Activated B cell treated with CpG ODN at 0.5 μM for 24 hours (primary cell): ENCODE measurements at places on chromosomes 6 and 20. TPM values are rescaled to one million over a fixed set of nuclear protein-coding genes. Genes with fewer than 3 reads are reported as not detected.

DNA sequence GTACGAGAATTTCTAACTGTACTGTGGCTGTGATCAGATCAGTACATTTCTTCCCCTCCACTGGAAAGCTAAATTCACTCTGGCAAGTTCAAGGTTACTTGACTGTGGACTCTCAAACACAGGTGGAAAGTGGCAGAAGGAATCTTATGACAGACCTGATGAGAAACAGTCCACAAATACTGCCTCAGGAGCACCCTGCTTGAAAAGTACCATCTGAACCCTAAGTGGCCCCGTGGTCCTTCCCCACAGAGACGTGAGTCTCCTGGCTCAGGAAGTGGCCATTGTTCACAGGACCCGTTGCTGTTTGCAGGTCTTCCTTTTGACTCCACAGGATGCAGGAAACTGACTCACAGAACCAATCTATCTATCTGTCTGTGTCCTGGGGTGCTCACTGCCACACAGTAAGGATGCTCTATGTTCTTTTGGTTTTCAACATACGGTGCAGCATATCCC, 47.5 kb upstream of the NHSL1 start:
- no peak for DNase-seq

- DNase-seq: no peak
Measured at GRCh38 chr6:125169058-125169457, 15.5 kb downstream of the TPD52L1 start.

DNA sequence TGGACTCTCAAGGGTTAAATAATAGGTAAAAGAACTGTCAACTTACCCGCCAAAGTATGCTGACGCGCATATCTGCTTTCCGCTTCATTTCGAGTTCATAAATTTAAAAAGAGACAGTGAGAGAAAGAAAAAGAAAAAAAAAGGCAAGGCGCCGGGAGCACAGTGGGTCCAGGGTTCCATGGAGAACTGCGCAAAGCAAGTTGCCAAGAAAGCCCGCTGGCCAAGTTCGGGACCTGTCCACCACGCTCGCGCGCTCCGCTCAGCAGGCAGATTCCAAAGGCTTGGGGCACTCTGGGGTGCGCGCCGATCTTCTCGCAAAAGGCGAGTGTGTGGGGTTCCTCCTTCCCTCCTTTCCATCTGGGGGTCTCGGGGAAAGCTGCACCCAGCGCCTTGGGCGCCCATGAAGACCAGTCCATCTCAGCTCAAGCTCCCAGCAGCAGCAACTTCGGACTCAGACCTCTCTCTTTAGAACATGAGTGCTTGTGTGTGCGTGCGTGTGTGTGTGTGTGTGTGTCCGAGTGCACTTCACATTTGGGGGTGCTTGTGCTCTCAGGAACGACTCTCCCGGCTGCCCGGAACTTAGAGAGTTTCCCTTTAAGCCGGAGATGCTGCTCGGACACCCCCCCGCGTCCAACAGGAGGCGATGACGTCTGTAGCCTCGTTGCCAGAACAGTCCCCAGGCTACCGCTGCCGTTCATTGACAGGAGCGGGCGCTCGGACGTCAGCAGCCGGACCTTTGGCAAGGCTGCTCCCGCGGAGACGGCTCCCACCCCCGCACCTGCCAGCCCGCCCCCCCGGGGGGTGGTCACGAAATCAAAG, 180.0 kb downstream of the TBXT start:
- no peak for DNase-seq

DNA sequence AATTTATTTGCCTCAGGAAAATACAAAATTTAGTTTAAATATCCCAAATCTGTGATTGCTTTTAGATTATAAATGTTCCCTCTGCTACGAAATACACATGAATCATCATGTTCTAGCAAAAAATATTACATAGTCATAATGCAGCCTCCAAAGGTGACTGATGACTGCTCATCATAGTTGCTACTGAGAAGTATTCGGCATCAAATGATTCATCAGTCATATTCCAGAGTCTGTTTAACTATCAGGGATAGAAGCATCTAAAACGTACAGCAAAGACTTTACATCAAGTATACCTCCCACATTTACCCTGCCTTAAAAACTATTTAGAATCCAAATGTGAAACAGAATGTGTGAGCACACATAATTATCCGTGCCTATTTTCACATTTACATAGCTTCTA, 626.0 kb downstream of the CDH26 start:
- no peak for DNase-seq

- DNase-seq: no peak
Measured at GRCh38 chr6:136067731-136068341, 182.3 kb downstream of the MTFR2 start.

DNA sequence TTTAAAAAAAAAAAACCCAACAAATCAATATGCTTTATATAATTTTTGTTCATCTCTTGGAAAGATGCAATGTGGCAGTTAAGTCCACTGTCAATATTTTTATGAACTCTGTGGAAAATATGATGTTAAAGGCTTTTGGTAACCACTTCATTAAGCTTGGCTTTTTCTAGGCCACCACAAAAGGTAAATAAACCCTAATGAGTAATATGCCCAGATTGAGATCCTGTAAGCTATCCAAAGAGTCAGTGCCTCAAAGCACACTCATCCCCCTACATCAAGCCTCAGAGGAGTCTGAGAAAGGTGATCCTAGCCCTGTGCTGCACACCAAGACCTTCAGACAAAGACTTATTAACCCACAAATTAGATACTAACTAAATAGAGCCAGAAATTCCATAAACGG, 121.1 kb downstream of the CDC5L start:
- DNase-seq: no peak

DNA sequence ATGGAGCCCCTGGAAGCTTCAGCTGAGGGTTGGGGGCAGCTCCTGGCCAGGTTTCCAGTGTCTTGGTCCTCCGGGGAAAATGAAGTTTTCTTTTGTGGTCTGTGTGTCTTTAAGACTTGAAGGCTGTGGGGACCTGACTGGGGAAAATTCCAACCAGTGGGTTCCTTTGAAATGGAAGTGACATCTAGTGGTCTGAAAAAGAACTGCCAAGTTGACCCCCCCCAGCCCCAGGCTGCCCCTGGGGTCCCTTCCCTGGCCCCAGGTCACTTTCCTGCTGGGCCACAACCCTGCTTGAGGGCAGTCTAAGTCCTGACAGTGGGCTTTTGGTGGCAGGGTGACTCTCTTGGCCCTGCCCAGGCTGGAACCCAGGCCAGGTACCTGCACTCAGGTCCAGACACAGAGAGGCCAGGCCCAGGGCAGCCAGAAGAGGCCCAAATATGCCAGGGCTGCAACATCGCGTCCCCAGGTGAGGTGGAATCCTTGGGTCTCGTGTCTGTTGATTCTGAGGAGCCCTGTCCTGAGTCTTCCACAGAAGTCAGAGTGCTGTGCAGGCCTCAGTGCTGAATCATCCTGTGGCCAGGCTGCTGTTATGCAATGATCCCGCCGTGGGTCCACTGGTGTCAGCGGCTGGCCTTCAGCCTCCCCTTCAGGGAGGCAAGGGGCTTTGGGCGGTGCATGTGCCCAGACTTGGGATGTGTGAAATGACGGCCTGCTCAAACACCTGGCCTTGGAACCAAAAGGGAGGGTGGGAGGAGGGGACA, 68.4 kb downstream of the VEGFA start:
- DNase-seq: no peak

GRCh38 chr20:51562027-51562331, 19.5 kb upstream of the NFATC2 start:
- no peak for DNase-seq

DNA sequence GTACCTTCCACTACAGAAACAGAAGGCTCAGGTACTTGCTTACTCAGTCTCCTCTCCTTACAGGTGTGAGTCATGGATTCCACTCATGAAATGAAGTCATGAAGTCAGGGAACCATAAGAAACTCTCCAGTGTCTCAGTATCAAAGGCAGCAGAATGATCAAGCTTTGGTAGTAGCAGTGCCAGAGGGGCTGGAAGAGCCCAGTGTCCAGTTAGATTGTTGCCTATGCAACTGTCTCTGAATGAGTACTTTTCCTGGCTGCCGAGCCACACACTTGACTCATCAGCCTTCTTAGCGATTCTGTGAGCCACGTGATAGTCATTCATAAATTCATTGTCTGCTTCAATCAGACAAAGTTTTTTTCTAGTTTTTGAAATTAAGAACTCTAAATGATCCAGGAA, 52.2 kb upstream of the DTNBP1 start:
- DNase-seq: no peak

DNA sequence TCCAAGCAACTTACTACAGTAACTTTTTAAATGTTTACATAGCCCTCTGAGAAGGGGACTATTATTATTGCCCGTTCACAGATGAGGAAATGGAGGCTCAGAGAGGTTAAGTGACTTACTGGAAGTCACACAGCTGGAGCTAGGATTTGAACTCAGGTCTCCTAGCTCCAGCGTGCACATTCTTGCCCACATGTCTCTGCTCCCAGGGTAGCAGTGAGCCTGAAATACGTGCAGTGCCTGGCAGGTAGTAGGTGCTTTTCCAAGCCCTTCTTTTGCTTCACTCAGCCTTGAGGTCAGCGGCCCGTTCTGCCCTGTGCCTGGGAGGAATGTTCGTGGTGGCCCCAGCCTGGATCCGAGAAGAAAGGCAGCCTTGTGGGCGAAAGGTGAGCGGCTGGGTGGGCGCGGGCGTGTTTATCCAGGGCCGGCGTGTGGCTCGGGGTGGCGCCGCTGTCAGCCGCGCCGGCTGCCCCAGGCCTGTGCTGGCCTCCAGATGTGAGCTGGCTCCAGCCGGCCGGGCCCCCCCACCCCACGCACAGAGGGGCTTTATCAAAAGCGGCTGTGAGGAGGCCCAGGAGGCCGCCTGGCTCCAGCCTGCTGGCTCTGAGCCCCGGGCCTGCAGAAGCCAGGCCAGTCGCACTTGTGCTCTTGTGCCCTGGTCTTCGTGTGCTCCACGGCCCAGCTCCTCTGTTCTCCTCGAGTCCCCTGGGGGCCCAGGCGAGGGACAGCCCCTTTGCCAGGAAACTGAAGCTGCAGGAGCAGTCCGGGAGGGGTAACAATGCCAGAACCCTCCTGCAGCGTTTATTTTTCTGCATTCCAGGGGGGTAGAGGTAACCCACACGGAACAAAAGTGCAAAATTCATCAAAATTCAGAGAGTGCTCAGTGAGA, 58.1 kb downstream of the UBE2V1 start:
- no peak for DNase-seq

GRCh38 chr6:72461144-72461543, 160.7 kb upstream of the KCNQ5 start:
- no peak for DNase-seq

DNA sequence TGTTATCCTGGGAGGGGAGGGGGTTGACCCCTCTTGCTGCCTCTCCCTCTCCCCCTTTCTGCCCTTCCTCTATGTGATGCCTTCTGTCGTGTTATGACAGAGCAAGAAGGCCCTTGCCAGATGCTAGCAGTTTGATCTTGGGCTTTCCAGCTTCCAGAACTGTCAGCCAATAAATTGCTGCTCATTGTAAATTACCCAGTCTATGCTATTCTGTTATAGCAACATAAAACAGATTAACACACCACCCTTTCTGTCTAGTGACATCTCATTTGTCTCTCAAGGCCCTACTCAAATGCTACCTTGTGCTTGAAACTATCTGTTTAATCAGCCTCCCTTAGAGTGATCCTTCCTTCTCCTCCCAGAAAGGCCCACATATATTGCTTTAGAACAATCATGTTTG, 16.4 kb upstream of the MAP3K4 start:
- no peak for DNase-seq

DNA sequence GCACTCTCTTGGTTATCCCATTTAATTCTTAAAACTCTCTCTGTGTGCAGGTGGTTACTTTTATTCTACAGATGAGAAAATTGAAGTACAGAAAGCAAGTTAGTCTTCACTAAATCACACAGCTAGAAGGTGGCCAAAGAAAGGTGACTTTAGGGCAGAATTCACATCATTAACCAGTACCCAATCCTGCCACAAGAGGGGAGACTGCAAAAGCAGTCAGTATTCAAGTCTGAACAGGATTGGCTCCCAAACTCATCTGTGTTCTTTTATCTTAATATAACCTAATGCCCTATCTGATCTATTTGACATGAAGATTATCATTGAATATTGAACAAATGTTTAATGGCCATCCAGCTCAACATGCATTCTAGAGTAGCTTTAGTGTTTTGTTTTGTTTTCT, 225.3 kb upstream of the FAM83B start:
- no peak for DNase-seq

DNA sequence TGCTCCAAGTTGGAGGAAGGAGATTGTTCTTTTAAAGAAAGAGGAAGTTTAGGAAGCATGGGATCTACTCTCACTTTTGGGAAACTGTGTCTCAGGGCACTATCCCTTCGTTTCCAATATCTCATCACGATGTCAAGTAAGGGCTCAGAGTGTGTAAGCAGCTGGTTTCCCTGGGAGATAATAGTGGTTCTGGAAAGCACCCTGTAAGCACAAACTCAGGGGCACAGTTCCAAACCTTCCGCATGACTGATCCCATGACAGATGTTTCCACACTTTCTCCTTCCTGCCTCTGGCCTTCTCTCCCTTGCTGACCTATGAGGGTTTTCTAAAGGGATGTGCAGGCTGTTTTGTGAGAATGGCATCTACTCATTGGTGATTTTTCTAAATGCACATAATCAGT, 33.9 kb downstream of the ADTRP start:
- DNase-seq: no peak

GRCh38 chr6:116562614-116563013, 8.7 kb upstream of the RWDD1 start:
- DNase-seq: no peak

DNA sequence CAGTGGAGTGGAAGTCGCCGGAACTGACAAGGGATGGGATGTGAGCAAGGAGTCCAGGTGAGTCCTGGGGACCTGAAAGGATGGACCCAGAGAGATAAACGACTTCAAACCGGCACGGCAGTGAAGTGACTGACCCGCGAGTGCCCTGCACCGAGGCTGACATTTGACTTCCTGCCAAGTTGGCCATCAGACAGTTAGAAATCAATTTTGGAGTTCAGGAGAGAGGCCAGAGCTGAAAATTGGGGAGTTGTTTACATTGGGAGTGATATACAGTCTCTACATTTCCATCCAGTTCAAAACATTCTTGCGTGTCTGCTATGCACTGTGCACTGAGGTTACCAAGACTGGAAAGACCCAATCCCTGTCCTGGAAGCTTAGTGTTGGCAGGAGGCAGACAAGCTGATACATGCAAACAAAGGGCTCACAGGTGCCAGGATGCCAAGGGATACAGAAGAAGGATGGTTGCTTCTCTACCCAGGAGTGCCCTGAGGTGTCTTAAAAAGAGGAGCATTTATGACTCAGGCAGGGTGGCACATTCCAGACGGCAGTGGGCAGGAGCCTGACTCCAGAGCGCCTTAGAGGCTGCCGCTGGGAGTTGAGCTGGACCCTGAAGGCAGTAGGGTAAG, 186.6 kb downstream of the MTHFD1L start:
- no peak for DNase-seq

GRCh38 chr6:139282684-139283083, 9.1 kb downstream of the TXLNB start:
- no peak for DNase-seq

The DLL1 gene
- total RNA-seq: 0.32 and 0.53 TPM in 2 replicates

The CLPSL1 gene
- not detected in 2 replicates for total RNA-seq

The WFDC8 gene
- total RNA-seq: not detected in 2 replicates

The SLC22A3 gene
- not detected in 2 replicates for total RNA-seq

The CLPSL2 gene
- not detected in 2 replicates for total RNA-seq
